MG63 (cell line): ENCODE measurements at places on chromosomes 7 and 10. TPM values are rescaled to one million over a fixed set of nuclear protein-coding genes. Genes with fewer than 3 reads are reported as not detected.

- DNase-seq: no peak
These were observed 42.7 kb upstream of the PITRM1 start for GRCh38 chr10:3215153-3215775.

GRCh38 chr7:116783666-116784318 is 78.6 kb upstream of the CAPZA2 start:
- DNase-seq: no peak

GRCh38 chr7:91473619-91474018 is 209.4 kb downstream of the FZD1 start:
- no peak for DNase-seq

DNA sequence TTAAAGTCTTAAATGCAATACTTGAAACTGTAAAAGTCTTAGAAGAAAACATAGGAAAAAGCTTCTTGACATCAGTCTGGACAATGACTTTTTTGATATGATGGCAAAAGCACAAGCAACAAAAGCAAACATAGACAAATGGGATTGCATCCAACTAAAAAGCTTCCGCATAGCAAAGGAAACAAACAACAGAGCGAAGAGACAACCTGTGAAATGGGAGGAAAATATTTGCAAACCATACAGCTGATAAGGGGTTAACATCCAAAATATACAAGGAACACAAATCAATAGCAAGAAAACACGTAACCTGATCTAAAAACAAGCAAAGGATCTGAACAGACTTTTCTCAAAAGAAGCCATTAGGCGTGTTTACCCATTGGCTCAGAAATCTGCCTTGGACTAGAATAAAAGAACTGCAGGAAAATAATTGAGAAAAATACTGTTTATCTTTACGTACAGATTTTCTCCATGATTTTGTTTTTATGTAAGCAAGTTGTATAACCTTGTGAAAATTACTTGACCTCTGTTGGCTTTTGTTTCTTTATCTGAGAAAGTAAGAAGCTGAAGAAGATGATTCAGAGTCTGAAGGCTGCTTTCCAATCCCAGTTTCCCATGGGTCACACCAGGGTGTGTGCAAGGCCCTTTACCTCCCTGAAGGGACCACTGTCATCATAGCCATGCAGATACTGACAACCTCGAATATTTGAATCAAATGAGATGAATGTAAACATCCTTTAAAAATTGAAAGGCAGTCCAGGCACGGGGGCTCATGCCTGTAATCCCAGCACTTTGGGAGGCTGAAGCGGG is 99.1 kb upstream of the LANCL2 start:
- no peak for DNase-seq

GRCh38 chr7:22672846-22673680 is 53.9 kb upstream of the IL6 start:
- DNase-seq: peak; percentile 55

DNA sequence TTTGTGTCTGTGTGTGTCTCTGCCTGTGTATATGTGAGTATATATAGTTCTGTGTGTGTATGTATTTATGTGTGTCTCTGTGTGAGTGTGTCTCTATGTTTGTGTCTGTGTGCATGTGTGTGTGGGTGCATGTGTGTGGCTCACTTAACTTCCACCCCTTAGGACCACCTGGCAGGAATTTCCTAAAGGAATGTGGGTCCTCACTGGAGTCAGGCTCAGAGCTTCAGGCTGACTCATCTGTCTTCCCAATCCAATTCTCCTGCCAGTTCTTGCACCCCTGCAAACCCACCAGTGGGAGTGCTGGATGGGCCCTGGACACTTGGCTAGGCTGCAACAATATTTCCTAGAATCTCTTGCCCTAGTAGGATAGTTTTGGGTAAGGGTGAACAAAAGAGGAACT is 70.2 kb upstream of the GRB10 start:
- DNase-seq: peak; percentile 7

GRCh38 chr10:61973906-61974305 is 72.4 kb downstream of the ARID5B start:
- no peak for DNase-seq

DNA sequence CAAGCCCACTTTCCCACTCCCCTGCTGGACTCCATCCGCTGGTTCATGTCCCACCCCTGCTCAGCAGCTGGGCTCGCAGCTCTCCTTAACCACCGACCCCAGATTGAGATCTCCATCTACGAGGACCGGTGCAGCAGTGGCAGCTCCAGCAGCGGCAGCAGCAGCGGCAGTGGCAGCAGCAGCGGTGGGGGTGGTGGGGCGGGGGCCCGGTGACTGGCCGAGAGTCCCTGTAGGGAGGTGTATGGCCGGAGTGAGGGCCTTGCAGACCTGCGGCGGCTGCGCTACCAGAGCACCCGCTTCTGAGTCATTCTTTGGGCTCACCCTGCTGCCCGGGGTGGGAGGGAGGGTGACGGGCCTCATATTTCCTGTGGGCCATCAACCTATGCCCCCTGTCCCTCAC is 15.8 kb downstream of the GOLGA7B start:
- no peak for DNase-seq

The PTF1A gene
- not detected in 2 replicates for total RNA-seq

The SPDYE8 gene
- not detected in 2 replicates for total RNA-seq
